Natural killer cell (primary cell): ENCODE measurements at places on chromosomes 6 and 20.
A peak's percentile ranks its signal among the peaks of the same experiment; 100 is the strongest.

DNA sequence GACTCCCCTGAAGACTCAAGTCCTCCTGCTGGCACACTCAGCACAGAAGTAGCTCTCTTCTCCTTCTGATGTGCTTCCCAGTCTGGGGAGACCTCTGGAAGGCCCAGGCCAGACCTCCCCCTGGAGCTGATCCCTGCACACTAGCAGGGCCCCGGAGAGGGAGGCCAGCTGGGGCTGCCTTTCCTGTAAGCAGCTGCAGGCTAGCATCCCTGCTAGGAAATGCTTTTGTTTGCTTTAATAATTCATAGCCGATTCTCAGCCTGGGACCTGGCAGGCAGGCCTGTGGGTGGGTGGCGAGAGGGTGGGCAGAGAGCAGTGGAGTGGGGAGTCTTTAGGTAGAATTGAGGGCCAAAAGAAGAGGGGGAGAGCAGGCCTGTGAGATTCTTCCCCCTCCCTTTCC, 5.2 kb downstream of the EBF4 start:
- DNase-seq: no peak

- no peak for DNase-seq
Measured at GRCh38 chr6:35363293-35363750, 21.0 kb downstream of the PPARD start.

- DNase-seq: no peak
Measured at GRCh38 chr20:5974531-5974930, 24.1 kb downstream of the MCM8 start.

DNA sequence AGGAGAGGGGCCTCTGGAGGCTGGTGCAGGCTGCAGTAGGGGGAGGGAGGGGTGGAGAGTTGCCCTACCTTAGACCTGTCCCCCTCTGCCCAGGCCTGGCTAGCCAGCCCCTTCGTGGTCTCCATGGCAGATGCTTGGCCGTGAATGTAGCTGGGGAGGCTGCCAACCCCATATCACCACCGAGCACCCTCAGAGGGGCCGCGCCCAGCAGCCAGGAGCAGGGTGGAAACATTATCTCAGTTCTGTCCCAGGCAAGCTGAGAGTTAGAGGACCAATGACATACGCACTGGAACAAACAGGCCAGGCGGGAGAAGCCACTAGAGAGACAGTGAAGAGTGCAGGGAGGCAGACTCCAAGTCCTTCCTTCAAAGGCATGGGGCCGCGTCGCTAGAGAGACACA, 66.5 kb downstream of the LRFN2 start:
- DNase-seq: no peak

- no peak for DNase-seq
Measured at GRCh38 chr6:97361286-97361685, 78.3 kb upstream of the MMS22L start.

GRCh38 chr20:15843777-15844176, 729.5 kb downstream of the KIF16B start:
- no peak for DNase-seq

DNA sequence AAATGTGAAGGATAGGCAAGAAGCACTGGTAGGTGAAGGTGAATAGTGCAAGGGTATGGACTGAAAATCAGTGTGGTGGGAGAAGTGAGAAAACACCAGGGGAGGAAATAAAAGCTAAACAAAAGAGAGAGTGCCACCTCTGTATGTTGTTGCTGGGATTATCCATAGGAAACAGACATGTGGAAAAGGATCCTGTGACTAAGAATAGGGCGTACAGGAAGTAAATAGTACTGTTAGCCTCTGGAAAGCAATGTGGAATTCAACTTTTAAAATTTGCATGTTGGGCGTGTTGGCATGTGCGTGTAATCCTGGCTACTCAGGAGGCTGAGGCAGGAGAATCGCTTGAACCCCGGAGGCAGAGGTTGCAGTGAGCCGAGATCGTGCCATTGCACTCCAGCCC, 661.7 kb downstream of the KIF16B start:
- no peak for DNase-seq

DNA sequence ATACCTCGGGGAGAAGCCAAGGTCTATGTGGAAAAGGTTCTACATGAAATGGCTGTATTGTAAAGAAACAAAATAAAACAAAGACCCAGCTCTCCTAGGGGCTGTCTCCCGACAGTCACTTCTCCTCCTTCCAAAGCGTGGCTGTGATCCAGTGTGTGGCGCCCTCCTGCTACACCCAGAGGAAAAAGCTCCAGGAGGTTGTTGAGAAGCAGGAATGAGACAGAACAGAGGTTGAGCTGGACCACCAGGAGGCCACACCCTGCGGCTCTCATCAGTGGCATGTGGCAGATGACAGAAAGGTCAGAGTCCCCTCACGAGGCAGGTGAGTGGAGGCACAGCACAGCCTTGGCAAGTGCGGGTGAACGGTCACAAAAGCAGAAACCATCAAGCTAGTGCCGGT, 236.0 kb downstream of the TBXT start:
- DNase-seq: no peak

GRCh38 chr6:116894669-116895068, 17.6 kb downstream of the RFX6 start:
- DNase-seq: no peak

- no peak for DNase-seq
Measured at GRCh38 chr6:163599684-163600083, 185.2 kb downstream of the QKI start.

GRCh38 chr6:41367700-41368099, 32.3 kb downstream of the NCR2 start:
- DNase-seq: peak; percentile 20

DNA sequence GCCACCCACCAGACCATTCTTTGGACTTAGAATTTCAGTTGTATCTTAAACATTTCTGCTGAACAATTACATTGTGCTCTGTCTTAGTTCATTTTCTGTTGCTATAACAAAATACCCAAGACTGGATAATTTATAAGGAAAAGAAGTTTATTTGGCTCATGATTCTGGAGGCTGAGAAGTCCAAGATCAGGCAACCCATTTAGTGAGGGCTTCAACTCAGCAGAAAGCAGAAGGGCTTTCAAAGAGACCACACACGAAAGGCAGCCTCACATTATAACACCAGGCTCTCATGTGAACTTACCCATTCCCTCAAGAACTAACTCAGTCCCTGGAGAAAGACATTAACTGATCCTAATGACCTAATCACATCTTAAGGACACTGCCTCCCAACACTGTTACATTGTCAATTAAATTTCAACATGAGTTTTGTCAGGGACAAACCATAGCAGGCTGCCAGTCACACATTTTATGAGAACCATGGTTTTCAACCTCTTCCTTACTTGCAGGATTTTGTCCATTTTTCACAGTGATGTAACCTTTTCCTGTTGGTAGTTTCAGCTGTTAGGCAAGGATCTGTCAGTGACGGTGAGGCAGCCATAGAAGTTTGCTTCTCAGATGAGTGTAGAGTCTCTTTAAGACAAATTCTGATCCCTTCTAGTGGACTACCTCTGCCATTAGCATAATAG, 399.6 kb upstream of the SOX4 start:
- DNase-seq: no peak

- DNase-seq: no peak
Measured at GRCh38 chr20:8104252-8104651, 27.8 kb upstream of the PLCB1 start.

DNA sequence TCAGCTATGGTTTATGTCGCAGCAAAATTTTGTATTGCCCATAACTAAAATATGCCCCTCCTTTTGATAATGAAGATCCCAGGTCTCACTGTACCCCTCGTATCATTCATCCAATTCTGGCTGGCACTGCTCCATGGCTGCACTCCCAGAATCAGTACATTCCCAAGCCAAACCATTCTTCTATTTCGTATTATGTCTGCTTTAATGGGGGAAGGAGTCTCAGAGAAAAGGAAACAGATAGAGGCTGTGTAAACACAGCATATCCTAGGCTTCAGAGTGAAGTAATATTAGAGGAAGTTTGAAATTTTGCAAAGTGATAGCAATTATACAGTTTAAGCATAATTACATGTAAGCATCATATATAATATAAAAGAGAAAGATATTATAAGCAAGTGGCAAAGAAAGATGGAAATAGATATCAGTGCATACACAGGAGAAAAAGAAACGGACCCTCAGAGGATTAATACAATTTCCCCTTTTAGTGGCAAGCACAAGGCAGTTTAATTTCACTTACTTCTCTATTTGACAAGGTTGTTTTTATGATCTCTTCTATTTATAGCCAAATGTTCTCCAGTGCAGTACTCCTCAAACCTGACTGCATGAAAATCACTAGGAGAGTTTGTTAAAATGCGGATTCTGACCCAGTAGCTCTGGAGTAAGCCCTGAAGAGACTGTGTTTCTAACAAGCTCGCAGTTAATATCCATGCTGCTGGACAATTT, 56.5 kb upstream of the TENT5A start:
- DNase-seq: no peak
